Kasumi-1 (cell line): ENCODE measurements at places on chromosomes 1 and 21.
A peak's percentile ranks its signal among the peaks of the same experiment; 100 is the strongest.

GRCh38 chr1:54574158-54574778 lies 26.2 kb downstream of the ACOT11 start:
- DNase-seq, result no peak

- peak; percentile 45 for DNase-seq
Measured at GRCh38 chr1:160768295-160768657, 27.7 kb upstream of the LY9 start.

DNA sequence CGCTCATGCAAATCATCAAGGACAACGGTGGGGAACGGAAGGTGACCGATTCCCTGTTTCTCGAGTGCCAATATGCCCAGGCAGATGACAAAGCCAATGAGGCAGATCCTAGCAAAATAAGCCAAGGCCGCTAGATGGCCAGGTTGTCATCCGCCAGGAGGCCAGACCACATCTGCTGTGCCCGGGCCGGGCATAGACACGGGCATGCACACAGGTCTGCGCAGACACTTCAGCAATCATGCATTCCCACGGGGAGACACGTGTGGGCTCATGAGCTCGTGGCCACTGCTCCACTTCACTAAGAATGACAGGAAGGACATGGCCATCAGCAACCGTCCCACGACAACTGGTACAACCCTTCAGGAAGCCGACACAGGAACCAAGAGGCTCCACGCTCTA lies 23.4 kb downstream of the WDR4 start:
- DNase-seq, result no peak

DNA sequence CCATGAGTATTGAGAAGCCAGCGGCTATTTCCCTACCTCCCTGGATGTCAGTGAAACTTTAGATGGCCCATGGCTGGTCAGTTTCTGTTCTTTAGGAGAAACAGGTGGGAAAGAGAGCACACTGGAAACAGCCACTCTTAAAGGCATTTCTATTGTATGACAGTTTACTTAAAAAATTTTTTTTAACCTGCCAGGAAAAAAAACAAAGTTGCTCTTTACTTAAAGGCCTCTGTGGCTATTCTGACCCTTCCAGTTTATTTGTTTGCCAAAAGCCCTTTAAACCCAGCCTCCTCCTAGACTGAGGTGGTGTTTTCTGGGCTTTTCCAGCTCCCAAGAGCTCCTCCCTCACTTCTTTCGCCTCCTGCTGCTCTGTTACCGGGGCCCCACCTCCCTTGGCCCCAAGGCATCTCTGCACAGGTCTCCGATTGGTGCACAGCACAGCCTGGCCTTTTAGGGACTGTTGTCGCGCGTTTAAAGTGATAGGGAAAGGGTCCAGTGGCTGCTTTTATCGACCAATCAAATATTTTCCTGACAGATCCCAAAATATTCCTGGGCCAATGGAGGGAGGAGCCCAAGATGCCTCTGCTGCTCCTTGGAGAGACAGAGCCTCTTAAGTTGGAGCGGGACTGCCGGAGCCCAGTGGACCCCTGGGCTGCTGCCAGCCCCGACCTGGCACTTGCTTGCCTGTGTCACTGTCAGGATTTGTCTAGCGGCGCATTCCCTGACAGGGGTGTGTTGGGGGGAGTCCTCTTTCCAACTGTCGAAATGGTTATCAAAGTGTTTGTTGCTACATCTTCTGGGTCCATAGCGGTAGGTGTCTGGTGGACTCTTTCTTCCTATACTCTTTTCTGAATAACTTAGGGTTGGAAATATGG lies at the start of gene SH3BGR:
TSS of gene SH3BGR (plus strand) at position 639 of the 875 bp plus-strand sequence. CDS start at position 766, 127 bp downstream.
- DNase-seq, result no peak

- DNase-seq, result no peak
Measured at GRCh38 chr1:85708829-85709227, 595 bp upstream of the ZNHIT6 start.

GRCh38 chr1:246647513-246647912 lies 76.7 kb upstream of the SCCPDH start:
- DNase-seq, result no peak

DNA sequence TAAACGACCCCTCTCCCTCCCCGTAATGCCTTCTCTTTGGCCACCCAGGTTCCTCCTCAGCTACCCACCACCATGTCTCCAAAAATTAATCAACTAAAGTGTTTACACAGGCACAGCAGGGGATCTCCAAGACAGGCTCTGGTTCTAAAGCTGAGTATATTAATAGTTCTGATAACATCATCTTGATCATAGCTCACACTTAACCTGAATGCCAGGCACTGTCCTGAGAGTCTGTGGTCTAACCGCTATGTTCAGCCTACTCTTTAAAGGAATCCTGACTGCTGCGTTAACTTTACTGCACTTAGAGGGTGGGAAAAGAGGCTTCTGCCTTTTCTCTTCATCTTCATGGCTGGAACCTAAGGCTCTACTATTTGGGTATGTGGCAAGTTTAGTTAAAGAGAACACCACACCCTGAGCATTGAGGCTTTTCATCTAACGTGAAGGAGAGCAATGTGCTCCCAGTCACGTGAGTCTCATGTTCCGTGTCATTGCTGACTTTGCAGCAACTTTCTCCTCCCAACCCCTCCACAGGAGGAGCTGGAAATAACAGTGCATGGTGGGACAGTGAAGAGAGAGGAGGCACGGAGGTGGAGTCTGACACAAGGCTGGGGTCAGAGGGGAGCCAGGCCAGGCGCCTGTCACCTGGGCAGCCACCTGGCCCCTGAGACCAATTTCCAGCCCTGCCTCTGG lies 86.4 kb downstream of the FAM78B start:
- no peak for DNase-seq

DNA sequence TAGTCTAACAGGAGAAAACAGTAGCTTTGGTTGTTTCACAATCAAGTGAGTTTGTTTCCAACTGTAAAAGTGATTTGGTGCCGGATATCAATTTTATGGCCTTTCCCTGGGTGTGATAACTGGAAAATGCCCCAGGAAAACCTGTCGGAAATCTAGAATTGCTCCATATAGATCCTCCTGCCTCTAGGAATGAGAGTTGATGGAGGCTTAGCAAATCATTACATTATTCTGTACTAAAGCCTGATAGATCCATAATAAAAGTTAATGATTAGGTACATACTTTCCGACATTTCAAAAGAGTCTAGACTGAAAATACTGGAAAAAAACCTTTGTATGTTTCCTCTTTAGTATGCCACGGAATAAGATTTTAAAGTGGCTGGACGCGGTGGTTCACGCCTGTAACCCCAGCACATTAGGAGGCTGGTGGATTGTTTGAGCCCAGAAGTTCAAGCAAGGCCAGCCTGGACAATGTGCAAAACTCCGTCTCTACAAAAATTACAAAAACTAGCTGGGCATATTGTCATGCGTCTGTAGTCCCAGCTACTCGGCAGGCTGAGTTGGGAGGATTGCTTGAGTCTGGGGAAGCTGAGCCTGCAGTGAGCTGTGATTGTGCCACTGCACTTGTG lies 70.0 kb upstream of the SLC45A1 start:
- no peak for DNase-seq

GRCh38 chr21:26140926-26141325 lies 29.6 kb downstream of the APP start:
- DNase-seq, result no peak

DNA sequence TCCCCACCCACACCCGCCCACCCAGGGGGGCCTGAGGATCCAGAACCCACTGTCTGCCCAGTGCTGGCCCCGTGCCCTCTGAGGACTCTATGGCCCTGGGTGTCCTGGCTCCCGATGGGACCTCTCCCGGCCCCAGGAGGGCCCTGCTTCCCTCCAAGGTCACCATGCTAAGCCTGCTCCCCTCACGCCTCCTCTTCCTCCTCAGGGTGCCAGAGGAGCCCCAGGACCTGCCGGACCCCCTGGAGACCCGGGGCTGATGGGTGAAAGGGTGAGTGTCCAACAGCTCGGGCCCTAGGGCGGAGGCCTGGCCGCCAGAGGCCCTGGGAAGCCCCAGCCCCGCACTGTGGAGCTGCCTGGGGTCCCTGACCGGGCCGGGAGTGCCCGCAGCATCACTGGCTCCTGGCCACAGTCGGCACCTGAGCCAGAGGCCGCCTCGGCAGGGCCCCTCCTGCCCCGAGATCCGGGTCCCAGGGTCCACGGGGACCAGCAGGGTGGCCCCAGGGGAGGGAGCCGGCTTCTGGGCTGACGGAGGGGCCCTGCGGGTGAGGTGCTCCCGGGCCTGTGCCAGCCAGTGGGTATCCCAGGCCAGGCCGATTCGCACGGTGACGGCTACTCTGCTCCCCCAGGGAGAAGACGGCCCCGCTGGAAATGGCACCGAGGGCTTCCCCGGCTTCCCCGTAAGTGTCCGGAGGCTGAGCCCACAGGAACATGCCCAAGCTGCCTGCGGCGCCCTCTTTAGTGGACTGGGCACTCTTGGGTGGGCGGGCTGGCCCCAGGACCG lies 16.1 kb downstream of the COL6A1 start:
- no peak for DNase-seq

- DNase-seq, result no peak
Measured at GRCh38 chr1:212359794-212360479, 54.7 kb downstream of the PACC1 start.
